CD4-positive, CD25-positive, alpha-beta regulatory T cell (primary cell): ENCODE measurements at places on chromosomes 4 and X. TPM values are rescaled to one million over a fixed set of nuclear protein-coding genes. Genes with fewer than 3 reads are reported as not detected.

DNA sequence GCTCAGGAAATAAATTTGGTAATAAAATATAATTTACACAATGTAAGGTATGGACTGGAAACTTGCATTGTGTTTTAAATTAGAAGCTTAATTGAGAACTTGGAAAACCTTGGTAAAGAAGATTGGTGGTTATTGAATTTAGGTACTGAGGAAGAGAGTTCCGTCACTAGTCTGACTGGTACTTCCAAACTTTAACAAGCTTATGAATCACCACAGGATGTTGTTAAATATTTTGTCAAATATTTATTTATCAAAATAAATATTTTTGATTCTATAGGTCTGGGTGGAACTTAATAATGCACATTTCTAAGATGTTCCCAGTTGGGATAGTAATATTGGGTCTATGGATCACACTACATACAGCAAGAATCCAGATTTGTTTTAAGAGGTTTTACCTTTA lies 992.2 kb downstream of the ARAP2 start:
- H3K36me3 ChIP-seq, result no peaks in the 10 kb centered on the region
- no peak for DNase-seq
- H3K27ac ChIP-seq, result no peak overlapping the region
- H3K4me1 ChIP-seq, result no peaks in the 10 kb centered on the region
- no peaks in the 10 kb centered on the region for H3K27me3 ChIP-seq

F8A2 gene
- total RNA-seq, result not detected

DNA sequence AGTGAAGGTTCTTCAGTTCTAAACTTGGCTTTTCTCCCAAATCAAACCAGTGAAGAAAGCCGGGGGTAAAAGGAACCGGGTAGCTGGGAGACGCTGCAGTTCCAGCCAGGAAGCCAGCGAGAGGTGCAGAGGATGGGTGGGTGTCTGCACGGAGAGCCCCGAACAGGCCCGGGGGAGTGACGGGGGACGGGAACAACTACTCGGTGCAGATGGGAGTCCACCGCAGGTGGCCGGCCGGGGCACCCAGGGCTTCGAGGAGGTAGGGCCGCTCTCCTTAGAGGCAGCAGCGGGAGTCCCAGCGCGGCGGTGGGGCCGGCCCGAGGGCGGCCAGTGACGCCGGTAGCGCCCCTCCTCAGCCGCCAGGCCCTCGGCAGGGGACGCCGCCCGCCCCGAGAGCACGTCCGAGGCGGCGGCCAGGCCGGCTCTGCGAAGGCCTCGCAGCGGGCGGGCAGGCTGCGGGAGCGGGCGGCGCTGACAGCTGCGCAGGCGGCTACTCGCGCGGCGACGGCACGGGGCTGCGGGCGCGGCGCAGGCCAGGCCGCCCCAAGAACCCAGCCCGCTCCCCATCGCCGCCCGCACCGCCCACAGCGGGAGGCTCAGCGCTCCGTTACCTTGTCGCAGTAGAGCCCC lies 449 bp downstream of the FBXL5 start:
- H3K4me1 ChIP-seq, result peaks cover 53% of the 10 kb centered on the region
- H3K27ac ChIP-seq, result peak overlapping the region; percentile 90
- H3K27me3 ChIP-seq, result no peaks in the 10 kb centered on the region

DNA sequence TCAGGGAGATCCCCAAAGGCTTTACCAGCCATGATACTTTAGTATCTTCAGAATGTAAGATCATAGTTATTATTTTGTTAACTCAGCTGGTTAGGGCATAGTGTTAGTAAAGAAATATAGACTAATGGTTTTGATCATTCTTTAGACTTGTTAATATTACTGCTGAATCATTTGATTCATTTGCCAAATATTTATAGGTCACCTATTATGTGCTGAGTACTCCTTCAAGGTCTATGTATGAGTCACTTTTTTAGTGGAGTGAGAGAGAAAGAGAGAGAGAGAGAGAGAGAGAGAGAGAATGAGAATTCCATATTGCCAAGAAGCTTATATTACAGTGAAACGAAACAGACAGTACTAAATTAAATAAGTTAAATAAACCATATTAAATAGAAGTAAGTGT lies 110.3 kb downstream of the UBE2NL start:
- no peaks in the 10 kb centered on the region for H3K27me3 ChIP-seq
- H3K27ac ChIP-seq, result no peak overlapping the region
- no peak for DNase-seq
- H3K36me3 ChIP-seq, result no peaks in the 10 kb centered on the region
- H3K4me3 ChIP-seq, result no peak overlapping the region

GRCh38 chr4:106034220-106034619 lies 138.9 kb downstream of the NPNT start:
- no peak for DNase-seq
- no peaks in the 10 kb centered on the region for H3K36me3 ChIP-seq
- H3K4me3 ChIP-seq, result no peak overlapping the region
- H3K27ac ChIP-seq, result no peak overlapping the region
- H3K4me1 ChIP-seq, result no peaks in the 10 kb centered on the region

DNA sequence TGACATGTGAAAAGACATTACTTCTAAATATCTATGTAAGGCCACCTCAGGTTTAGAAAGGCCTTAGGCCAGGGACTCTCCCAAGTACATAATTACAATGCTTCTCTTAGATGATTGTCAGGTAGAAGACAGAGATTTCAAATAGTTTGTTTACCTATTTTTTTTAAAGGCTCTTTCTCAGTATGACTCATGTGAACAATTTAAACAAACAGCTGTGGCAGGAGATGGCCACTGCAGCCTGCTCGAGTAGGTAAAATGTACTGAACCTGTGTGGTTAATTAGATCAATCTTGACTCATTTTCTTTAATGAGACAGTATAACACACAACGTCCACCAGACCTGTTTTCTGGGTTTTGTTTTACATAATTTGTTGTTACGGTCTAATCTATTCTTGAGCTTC lies 50.2 kb downstream of the LEF1 start:
- H3K4me1 ChIP-seq, result peaks cover 95% of the 10 kb centered on the region

DNA sequence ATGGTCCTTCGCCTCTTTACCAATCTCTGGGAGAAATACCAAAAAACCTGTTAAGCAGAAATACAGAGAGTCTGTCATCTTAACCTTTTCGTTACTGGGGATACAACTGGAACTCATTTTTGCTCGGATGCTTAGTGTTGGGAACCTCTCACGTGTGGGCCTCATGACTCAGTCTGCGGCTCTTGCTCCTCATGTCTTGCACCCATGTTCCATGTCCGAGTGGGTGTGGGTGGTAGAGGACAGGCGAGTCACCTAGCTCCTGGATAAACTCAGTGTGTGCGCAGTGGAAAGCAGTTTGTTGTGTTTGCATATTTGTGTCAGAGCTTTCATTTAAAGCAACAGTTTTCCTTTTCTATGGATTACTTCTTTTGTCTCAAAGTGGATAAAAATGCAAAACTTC lies 70.6 kb downstream of the TNIP2 start:
- no peaks in the 10 kb centered on the region for H3K4me1 ChIP-seq
- H3K36me3 ChIP-seq, result peaks cover 75% of the 10 kb centered on the region
- no peak for DNase-seq
- no peak overlapping the region for H3K4me3 ChIP-seq

DNA sequence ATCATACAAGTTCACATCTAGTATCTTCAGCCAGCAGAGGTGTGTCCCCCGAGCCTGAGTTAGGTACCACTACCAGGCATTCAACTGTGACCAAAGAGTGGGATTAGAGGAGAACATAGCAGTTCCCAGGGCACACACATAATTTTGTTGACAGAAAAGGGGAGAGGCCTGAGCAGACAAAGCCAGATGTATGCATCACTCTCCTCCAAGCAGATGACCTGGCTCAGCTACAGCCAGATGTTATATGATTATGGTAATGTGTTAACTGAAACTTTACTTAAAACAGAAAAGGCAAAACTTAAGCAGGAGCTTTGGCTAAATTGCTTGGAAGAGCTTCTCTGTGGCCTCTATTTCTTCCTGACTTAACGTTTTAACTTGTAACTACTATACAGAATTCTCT lies 88.9 kb downstream of the CC2D2A start:
- no peak overlapping the region for H3K27ac ChIP-seq
- no peaks in the 10 kb centered on the region for H3K27me3 ChIP-seq
- DNase-seq, result no peak

DNA sequence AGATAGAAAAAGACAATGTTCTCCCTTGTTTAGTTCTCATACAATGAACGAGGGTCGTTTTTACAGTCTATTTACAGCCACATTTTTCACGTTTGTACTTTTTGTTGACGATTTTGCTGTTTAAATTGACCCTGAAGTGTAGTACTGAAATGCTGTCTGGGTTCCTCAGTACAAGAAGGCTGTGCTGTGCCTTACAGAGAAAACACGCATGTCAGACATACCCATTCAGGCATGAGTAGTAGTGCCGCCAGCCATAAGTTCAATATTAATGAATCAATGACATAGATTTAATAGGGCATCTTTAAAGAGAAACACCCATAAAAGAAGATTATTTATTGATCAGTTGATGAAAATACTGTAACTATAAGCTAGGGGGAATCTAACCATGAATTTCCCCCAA lies 459.8 kb upstream of the EPHA5 start:
- no peak for DNase-seq
- H3K27ac ChIP-seq, result no peak overlapping the region

PACRGL gene
- total RNA-seq, result 8.6 TPM

DNA sequence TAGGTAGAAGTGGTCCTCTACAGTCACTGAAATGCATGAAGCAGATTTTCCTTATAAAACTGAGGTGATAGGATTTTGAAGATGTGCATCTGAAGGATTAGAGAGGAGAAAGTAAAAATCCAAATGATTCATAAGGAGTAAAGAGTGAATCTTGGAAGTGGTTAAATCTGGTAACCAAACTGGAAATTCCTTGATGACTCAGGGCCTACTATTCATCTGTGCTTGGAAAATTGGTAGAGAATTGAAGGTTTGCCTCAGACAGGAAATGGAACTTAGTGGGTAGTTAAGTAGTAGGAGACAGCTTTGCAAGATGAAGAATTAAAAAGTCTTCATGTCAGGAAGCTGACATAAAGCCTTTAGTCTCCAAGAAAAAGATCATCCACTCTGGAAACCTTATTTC lies 368.9 kb upstream of the CTSO start:
- H3K4me3 ChIP-seq, result no peak overlapping the region
- no peaks in the 10 kb centered on the region for H3K36me3 ChIP-seq
- H3K4me1 ChIP-seq, result no peaks in the 10 kb centered on the region
- no peaks in the 10 kb centered on the region for H3K27me3 ChIP-seq
- DNase-seq, result no peak

DNA sequence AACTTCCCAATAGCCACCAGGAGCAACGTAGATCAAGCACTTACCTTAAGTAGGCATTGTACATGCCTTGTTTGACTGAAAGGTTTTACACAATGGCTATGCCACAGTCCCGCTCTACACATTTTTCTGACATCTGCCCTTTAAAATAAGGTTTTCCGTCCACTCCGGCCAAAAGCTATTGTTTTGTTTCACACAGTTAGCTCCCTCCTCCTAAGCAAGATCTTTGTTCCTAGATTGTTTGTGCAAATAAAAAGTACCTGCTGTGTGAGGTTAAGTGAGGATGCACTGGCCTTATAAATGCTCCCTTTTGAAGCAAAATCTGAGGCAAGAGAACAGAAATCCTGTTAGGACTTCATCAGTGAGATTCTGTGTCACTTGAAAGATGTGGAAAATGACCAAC lies 11.8 kb downstream of the SCD5 start:
- no peaks in the 10 kb centered on the region for H3K4me1 ChIP-seq
- DNase-seq, result no peak
- no peak overlapping the region for H3K4me3 ChIP-seq
- no peak overlapping the region for H3K27ac ChIP-seq
- peaks cover 7% of the 10 kb centered on the region for H3K27me3 ChIP-seq
- no peaks in the 10 kb centered on the region for H3K36me3 ChIP-seq

FRMD7 gene
- total RNA-seq, result not detected

DNA sequence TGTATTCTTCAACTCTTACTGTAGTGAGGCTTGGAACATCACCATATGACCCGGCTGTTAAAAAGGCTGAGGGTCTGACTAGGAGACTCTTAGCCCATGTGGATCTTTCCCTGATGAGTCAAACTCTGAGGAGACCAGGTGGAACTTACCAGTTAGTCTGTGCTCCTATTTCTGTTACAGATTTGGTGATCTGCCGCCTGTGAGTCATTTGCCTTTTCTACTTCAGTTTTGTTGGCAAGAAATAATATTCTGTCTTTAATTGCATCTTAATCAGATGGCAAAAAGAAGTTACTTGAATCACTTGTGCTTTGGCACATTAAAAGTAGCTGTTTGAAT lies 48.4 kb downstream of the MTM1 start:
- DNase-seq, result no peak
- H3K27me3 ChIP-seq, result no peaks in the 10 kb centered on the region
- no peak overlapping the region for H3K27ac ChIP-seq

DNA sequence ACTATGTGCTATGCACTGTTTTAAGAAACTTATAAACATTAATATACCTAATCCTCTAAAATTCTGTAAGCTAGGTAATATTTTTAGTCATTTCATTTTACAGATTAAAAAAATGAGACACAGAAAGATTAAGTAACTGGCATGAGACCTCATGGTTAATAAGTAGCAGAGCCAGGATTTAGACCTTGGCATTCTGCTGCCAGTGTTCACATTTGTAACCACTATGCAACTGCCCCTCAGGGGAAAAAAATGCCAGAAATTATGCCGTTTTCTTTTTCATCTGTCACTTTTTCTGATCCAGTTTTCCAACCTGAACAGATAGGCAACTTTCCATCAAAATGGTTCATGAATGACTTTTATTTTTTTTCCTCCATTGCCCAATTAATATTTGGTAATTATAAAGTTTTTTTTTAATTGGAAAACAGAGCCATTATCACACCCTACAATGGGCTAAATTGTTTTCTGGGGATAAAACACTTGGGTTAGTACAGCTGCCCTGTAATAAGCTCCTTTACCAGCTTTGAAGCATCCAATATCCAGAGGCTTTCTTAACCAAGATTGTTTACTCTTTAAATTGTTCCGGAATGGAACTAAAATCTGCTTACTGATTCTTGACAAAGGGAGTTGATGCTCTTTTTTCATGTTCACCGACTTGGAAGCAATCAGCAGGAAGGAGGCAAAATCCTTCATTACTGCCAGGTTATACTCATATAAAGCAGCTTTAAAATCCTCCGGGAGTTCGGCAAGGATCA lies 56.4 kb upstream of the DDX60 start:
- H3K36me3 ChIP-seq, result peaks cover 79% of the 10 kb centered on the region
- no peak overlapping the region for H3K4me3 ChIP-seq
- no peaks in the 10 kb centered on the region for H3K27me3 ChIP-seq
- no peak for DNase-seq

CT45A5 gene
- total RNA-seq, result not detected

GRCh38 chr4:121200795-121201472 lies 36.8 kb upstream of the TNIP3 start:
- no peaks in the 10 kb centered on the region for H3K27me3 ChIP-seq
- no peak overlapping the region for H3K27ac ChIP-seq

DNA sequence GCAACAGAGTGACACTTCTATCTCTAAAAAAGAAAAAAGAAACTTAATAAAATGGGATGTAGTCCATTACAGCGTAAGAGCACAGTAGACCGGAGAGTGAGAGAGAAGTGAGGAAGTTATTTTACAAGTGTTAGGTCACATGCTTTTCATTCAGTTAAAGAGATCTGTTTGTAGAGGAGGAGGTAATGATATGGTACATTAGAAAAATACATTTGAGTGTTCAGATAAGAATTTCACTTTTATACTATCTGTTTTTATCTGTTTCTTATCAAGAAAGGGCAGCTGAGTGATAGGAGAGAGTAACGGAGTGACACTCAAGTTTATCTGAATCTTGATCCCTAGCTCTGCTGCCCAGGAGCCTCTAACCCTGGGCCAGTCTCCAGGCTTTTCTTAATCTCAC lies 38.9 kb downstream of the FNIP2 start:
- no peak overlapping the region for H3K27ac ChIP-seq
- no peak for DNase-seq
- no peaks in the 10 kb centered on the region for H3K27me3 ChIP-seq
- H3K4me1 ChIP-seq, result no peaks in the 10 kb centered on the region
- H3K36me3 ChIP-seq, result no peaks in the 10 kb centered on the region
